ENCODE measurements at places on chromosomes 5 and 9.

GRCh38 chr5:171521219-171521633 is 101.8 kb downstream of the FGF18 start:
- peak; percentile 58 for DNase-seq

- DNase-seq, result no peak
Observed at GRCh38 chr9:29456940-29457339, 1883.7 kb upstream of the C9orf72 start.

DNA sequence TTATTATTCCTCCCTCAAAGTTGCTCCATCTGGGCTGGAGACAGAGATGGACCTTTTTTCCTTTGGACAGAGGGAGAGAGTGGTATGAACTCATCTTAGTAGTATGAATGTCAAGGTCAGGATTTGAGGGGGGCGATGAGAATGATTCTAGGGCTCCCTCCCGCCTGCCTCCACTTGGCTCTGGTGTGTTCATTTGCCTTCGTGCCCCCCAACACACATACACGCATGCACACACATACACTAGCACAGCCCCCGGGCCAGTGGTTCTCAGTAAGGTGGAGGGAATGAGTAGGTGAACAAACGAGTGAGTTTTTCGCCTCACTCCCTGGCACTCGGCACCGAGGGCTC is 44.5 kb downstream of the ERGIC1 start:
- DNase-seq, result no peak

DNA sequence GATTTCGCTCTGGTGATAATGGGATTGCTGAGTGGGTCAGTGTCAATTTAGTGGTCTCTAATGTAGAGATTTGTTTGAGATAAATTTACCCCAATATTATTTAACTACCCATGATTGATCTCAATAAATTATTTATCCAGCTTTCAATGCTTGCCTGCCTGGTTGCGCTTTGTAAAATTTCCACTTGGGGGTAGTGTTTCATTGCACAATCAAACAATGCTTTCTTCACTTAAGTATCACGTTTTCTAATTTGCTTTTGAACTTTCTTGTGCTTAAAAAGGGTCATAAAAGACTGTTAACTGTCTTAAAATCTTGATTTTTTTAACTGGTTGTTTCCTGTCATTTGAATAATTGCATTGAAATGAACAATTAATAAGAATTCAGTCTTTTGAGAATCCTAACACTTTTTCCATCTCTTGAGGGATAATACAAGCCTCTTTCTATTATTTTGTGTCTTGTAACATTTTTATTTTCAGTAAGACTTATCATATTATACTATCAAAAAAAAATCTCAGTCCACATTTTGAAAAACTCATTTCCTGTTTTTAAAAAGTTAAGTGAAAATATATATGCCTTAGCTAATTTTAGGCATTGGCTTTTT is 18.7 kb downstream of the HSD17B4 start:
- DNase-seq, result no peak

DNA sequence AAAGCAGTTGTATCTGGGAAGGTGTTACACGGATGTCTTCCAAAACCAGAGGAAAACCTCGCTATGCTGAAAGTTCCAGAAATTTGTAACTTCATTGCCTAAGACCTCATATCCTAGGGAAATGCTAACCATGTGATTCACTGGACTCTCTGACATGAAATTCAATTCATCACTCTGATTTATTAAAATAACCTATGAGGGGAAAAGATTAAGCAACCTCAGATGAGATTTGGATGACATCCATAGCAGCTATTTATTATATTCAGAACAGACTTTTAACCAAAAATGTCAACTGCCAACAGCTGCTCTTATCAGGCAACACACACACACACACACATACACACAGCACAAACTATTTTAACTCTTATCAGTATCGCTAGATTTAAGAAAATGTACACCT is 1006.4 kb upstream of the CTNND2 start:
- no peak for DNase-seq

DNA sequence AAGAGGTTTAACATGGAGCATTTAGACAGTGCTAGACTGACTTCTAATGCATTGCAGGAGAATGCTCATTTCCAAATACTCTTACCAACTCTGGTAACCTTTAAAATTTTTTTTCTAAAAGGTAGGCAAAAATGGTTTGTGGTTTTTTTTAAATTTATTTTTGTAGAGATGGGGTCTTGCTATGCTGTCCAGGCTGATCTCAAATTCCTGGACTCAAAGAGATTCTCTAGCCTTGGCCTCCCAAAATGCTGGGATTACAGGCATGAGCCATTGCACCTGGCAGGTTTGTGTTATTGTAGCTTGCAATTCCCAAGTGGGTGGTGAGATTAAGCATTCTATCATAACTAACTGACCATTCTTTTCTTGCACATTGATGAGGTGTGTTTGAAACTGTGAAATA is 43.0 kb upstream of the TBC1D2 start:
- no peak for DNase-seq

- DNase-seq, result peak; percentile 16
Observed at GRCh38 chr5:32711681-32712480, 760 bp downstream of the NPR3 start.

Measured in T1000 (cell line).